Ascending aorta (tissue), 2 donors: ENCODE measurements at places on chromosomes 2 and 18.

- H3K4me3 ChIP-seq = no peak overlapping the region
- H3K36me3 ChIP-seq = peaks cover 80% of the 10 kb centered on the region
- H3K27ac ChIP-seq = no peak overlapping the region
- H3K4me1 ChIP-seq = no peaks in the 10 kb centered on the region
Measured at GRCh38 chr2:73852020-73852419, 23.3 kb downstream of the STAMBP start.

DNA sequence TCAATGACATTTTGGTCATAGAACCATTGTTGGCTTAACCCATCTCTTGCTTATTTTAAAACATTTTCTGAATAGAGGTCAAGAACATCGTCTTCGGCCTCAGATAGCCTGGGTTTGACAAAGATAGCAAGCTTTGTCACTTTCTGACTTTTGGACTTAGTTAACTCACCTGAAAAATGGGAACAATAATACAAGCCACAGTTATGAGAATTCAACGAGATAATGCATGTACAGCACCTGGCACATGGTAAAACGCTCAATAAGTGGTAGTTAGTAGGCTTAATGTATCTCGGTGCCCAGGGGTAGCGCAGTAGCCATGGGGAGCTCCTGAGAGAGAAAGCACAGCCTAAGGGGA, 446 bp upstream of the COPS7B start:
- peak overlapping the region; percentile 80 for H3K4me3 ChIP-seq
- H3K36me3 ChIP-seq = no peaks in the 10 kb centered on the region

DNA sequence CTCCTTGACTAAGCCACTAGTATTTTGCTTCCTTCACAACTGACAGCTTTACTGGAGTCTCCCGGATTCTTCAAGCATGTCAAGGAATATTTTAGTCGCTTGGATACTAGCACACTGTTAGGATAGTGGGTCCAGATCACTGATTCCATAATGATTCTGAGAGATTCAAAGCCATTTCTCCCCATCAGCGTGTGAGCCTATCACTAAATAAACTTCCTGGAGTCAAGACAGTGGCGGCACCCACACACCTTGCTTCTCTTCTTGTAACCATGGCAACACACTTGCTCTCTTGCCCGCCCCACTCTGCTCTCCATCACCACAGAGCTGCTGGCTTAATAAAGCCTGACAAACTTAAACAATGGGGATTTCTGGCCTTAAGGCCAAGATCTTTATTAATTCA, 245.1 kb downstream of the LRRTM1 start:
- H3K27ac ChIP-seq = no peak overlapping the region
- no peak overlapping the region for H3K4me3 ChIP-seq
- no peaks in the 10 kb centered on the region for H3K4me1 ChIP-seq
- no peaks in the 10 kb centered on the region for H3K36me3 ChIP-seq
- no peaks in the 10 kb centered on the region for H3K27me3 ChIP-seq
- DNase-seq = no peak

- DNase-seq = no peak
- no peaks in the 10 kb centered on the region for H3K36me3 ChIP-seq
- H3K27ac ChIP-seq = no peak overlapping the region
- H3K27me3 ChIP-seq = no peaks in the 10 kb centered on the region
- H3K4me1 ChIP-seq = no peaks in the 10 kb centered on the region
Measured at GRCh38 chr2:37402636-37403035, 58.2 kb downstream of the QPCT start.

GRCh38 chr2:102520801-102521200, 47.8 kb downstream of the SLC9A4 start:
- H3K4me1 ChIP-seq = no peaks in the 10 kb centered on the region
- H3K4me3 ChIP-seq = no peak overlapping the region
- no peaks in the 10 kb centered on the region for H3K36me3 ChIP-seq
- no peaks in the 10 kb centered on the region for H3K27me3 ChIP-seq
- no peak for DNase-seq
- H3K27ac ChIP-seq = no peak overlapping the region

GRCh38 chr2:20188201-20188600, 36.7 kb downstream of the SDC1 start:
- H3K27ac ChIP-seq = no peak overlapping the region
- no peak for DNase-seq
- H3K4me1 ChIP-seq = no peaks in the 10 kb centered on the region

DNA sequence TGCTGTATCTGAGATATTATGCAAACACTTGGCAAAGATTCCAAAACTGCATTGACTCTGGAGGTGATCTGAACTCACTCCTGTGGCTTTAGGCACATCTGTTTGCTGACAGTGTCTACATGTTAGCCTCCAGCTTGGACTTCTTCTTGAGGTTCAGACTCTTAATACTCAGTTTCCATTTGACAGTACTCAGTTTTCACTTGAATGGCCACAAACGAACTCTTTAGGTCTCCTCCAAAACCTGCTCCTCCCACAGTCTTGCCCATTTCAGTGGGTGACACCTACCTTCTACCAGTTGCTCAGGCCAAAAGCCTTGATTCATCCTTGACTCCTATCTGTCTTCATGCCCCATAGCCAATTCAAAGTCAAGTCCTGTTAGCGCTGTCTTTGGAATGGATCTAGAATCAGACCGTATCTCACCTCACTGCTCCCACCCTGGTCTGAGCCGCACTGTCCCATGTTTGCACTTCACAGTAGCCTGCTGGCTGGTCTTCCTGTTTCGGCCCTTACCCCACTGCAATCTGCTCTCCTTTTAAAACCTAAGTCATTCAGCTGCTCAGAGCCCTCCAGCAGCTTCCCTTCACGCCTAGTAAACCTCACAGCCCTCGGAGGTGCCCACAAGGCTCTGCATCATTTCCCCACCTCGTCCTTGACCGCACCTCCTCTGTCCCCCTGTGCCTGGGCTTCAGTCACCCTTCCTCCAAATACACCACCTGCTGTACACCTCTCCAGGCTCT, 10.5 kb downstream of the ATG16L1 start:
- H3K4me1 ChIP-seq = no peaks in the 10 kb centered on the region
- no peak for DNase-seq
- no peak overlapping the region for H3K4me3 ChIP-seq
- no peaks in the 10 kb centered on the region for H3K27me3 ChIP-seq
- H3K27ac ChIP-seq = no peak overlapping the region

- H3K27ac ChIP-seq = no peak overlapping the region
- H3K4me3 ChIP-seq = no peak overlapping the region
- no peaks in the 10 kb centered on the region for H3K27me3 ChIP-seq
- no peaks in the 10 kb centered on the region for H3K36me3 ChIP-seq
- no peaks in the 10 kb centered on the region for H3K4me1 ChIP-seq
Measured at GRCh38 chr2:2586068-2586776, 255.1 kb upstream of the MYT1L start.

DNA sequence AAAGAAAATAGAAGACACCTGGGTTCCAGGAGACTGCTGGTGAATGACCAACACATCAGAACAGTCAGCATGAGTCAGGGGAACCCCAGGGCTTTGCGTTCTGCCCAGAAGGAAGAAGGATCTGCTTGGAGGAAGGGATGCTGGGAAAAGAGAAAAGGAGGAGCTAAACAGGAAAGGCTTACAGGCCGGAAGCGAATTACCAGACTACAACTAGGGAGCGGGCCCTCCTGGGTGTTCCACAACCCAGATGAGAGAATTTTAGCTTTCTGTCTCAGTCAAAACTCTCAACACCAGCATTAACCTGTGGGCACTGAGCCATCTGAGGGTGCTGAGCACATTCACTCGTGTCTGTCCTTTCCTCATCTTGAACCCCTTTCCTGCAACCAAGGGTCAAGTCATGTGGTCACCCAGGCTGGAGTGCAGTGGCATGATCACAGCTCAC, 19.2 kb downstream of the CDC42EP3 start:
- peaks cover 6% of the 10 kb centered on the region for H3K36me3 ChIP-seq
- H3K4me1 ChIP-seq = peaks cover 64% of the 10 kb centered on the region
- no peak for DNase-seq
- H3K4me3 ChIP-seq = no peak overlapping the region

GRCh38 chr2:157438863-157439823, 4.7 kb downstream of the CYTIP start:
- H3K36me3 ChIP-seq = no peaks in the 10 kb centered on the region
- no peak for DNase-seq
- H3K4me3 ChIP-seq = peak overlapping the region; percentile 38

GRCh38 chr2:42195559-42195958, 26.4 kb downstream of the EML4 start:
- H3K4me1 ChIP-seq = peaks cover 12% of the 10 kb centered on the region
- no peaks in the 10 kb centered on the region for H3K36me3 ChIP-seq
- no peak overlapping the region for H3K27ac ChIP-seq
- no peak for DNase-seq
- no peaks in the 10 kb centered on the region for H3K27me3 ChIP-seq

DNA sequence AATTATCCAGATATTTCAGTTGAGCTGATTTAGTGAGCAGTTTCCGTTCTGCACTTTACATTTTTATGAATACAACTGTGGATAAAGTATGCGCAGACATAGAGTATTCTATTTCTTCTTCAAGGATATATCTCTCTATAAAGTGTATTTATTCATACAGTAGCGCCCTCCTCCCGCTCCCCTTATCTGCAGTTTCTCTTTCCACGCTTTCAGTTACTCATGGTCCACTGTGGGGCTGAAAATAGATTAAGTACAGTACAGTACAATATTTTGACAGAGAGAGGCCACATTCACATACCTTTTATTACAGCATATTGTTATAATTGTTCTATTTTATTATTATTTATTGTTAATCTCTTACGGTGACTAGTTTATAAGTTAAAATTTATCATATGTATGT, 19.7 kb upstream of the FHL2 start:
- DNase-seq = no peak
- H3K36me3 ChIP-seq = no peaks in the 10 kb centered on the region
- H3K4me3 ChIP-seq = no peak overlapping the region
- H3K27me3 ChIP-seq = no peaks in the 10 kb centered on the region
- H3K4me1 ChIP-seq = no peaks in the 10 kb centered on the region

GRCh38 chr2:9076210-9076609, 72.7 kb upstream of the MBOAT2 start:
- H3K36me3 ChIP-seq = no peaks in the 10 kb centered on the region
- no peaks in the 10 kb centered on the region for H3K27me3 ChIP-seq
- no peaks in the 10 kb centered on the region for H3K4me1 ChIP-seq
- H3K27ac ChIP-seq = no peak overlapping the region
